Activated CD4-positive, alpha-beta T cell treated with anti-CD3 and anti-CD28 coated beads, Interleukin-2, amount 50 U/mL, for 1 hour (primary cell): ENCODE measurements at places on chromosomes 5 and 9.

GRCh38 chr5:141121985-141122384, 367 bp downstream of the PCDHB4 start:
- DNase-seq = no peak

DNA sequence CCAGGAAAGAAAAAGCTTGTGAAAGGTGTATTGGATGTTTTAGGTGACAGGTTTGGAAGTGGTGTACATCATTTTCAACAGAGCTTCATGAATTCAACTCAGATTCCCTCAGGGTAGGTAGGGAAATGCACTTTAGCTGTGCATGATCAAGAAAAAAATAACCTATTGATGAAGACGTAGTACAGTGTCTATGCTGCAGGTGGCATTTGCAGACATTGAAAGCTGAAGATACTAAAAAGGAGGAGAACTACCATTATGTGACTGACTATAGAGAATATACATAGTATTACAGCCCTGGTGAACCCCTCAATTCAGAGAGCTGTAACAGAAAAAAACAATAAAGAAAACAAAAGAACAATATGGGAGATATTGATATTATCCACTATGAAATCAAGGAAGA, 2344.7 kb upstream of the ACO1 start:
- no peak for DNase-seq

- no peak for DNase-seq
These were observed 9.8 kb downstream of the DIAPH1 start for GRCh38 chr5:141609044-141609443.

DNA sequence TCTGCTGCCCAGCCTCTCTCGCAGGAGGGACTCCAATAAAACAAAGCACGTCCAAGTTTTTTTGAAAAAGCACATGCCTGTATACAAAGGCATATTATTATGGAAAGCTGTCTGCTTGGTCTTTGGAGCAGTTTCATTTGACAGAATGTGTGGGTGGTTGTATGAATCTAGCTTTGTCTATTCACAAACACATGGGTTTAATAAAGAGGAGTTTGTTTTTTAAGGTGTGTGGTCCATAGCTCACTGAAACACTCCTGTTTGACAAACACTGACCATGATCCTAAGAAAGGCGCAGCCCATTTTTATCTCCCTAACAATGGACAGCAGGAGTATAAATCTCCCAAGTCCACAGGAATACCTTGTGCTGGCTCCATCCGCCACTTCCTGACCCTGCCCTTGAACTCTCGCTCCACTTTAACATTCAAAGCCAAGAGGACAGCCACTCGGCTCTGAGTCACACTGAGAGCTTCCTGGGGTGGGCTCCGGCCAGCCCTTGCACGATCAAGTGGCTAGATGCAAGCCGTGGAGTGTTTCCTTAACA, 371.9 kb downstream of the EBF1 start:
- no peak for DNase-seq

DNA sequence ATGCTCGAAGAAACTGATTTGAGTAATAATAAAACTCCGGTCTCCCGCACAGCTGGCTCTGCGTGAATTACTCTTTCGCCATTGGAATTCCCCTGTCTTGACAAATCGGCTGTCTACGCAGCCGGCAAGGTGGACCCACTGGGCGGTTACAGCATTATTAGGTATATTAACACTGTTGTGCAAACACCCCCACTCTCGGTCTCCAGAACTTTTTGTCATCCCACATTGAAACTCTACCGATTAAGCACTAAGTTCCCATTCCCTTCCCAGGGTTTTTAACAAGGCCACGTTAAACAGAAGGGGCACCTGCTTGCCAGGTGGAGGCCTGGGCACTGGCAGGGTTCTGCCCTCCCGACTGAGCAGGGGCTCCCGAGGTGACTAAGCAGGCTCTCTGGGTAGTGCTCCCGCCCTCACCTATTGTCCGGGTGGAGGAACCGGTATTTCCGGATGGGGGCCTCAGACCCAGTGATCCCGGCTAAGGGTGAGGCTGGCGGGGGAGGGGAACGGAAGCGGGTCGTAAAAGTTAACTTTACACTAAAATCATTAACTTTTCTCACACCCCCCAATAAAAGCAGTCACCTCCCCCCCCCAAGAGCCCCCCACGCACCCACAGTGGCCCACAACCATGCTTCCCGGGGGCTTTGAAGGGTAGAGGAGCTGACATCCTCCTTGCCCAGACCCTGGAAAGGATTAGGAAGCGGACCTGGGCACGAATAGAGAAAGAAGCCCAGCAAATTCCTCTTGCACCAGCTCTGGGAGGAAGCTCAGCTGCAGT, 53.5 kb upstream of the TJP2 start:
- no peak for DNase-seq

- no peak for DNase-seq
These were observed 76.1 kb downstream of the HMHB1 start for GRCh38 chr5:143887903-143888665.

- DNase-seq = no peak
These were observed 29.3 kb upstream of the UNC5A start for GRCh38 chr5:176781054-176781375.

- DNase-seq = no peak
These were observed 1.0 kb downstream of the MRPS2 start for GRCh38 chr9:135501261-135502167.

DNA sequence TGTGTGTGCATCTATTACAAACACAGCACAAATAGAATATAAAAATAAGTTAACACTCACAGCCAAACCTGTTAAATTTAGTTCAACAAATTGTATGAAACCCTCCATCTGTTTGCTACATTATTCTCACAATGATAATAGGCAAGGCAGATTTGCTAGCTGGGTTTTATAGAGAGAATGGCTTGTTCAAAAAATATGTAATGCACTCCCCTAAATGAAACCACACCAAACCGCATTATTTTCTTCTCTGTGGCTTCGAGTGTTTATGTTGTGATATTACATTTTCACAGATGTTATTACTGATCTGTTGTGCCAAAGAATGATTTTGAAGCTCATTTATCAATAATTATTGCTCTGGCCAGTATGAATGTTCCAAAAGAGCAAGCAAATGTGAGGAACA, 92.9 kb downstream of the SPATA31D1 start:
- no peak for DNase-seq

DNA sequence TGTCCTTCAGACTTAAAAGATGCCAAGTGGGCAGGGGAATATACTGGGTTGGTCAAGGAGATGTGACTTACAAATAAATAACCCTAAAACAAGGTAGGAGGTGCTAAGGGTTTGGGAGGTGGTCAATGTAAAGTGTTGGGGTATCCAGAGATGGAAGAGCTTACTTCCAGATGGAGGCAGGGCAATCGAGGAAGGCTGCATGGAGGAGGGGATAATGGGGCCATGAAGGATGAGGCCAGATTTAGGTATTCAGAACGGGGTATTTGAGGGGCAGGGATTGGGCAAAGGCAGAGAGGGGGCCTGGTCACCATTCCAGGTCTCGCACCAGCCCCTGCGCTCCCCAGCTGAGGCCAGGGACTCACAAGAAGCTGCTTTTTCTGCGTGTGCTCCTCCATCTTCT, 57.9 kb upstream of the FBXW11 start:
- DNase-seq = no peak

DNA sequence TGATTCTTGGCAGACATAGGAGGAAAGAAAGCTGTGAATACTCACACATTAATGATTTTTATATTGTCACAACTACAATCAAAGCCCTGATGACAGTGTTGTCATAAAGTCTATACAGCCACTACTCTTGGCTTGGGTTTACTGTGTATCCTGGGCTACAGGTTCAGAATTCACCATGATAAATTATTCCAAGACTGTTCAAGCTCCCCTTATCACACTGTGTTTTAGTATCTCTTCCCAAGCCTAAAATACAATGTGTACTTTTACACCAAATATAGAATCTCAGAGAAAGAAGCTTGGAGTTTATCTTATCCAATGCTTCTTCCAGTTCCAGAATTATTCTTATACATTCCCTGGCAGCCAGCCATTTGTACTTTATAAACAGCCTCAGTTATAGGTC, 127.7 kb upstream of the PPP1R2B start:
- no peak for DNase-seq

DNA sequence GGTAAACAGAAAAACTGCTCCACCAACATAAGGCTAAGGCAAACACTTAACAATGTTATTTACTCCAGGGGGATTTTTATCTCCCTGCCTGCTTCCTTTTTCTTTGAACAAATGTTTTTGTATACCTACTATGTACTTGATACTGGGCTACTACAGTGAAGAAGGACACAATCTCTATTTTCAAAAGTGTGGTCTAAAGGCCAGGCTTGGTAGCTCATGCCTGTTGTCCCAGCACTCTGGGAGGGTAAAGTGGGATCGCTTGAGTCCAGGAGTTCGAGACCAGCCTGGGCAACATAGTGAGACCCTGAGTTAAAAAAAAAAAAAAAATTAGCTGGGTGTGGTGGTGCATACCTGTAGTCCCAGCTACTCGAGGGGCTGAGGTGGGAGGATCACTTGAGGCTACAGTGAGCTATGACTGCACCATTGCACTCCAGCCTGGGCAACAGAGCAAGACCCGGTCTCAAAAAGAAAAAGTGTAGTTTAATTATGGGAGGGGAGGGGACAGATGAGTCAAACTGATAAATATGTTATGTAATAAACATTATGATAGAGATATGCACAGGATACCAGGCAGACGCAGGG, 3.3 kb downstream of the STOM start:
- no peak for DNase-seq

DNA sequence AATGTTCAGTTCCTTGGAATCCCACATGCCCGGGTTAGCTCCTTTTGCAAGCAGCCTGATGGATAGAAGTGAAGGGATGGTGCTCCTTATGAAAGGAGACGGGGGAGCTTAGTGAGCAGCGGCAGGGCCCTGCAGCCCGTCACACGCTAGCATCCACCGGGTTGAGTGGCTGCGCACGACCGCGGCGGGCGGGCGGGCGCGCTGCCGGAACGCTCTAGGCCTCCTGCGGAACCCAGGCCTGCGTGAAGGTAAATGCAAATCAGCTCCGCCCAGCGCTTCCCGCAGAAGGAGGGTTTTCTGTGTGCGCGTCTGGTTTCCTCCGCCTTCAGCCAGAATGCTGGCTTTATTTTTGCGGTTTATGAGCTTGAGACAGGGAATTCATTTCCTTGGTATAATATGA, 19.8 kb downstream of the IL12B start:
- DNase-seq = peak; percentile 15

DNA sequence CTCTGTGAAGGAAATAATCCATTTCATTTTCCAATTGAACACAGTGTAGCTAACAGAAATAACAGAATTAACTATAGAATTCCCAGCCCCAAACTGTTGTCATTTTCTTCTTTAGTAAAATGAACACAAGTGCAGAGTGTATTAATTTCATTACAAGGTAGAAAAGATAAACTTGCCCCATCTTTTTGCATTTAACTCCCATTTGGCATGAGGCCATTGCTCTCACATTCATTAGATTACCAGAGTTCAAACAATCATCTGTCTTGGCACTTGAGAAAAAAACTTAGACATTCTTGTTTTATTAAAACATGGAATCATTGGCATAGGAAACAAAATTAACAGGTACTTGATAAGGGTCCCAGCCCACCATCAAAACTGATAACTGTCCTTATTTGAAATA, 821.5 kb upstream of the C9orf72 start:
- DNase-seq = no peak

DNA sequence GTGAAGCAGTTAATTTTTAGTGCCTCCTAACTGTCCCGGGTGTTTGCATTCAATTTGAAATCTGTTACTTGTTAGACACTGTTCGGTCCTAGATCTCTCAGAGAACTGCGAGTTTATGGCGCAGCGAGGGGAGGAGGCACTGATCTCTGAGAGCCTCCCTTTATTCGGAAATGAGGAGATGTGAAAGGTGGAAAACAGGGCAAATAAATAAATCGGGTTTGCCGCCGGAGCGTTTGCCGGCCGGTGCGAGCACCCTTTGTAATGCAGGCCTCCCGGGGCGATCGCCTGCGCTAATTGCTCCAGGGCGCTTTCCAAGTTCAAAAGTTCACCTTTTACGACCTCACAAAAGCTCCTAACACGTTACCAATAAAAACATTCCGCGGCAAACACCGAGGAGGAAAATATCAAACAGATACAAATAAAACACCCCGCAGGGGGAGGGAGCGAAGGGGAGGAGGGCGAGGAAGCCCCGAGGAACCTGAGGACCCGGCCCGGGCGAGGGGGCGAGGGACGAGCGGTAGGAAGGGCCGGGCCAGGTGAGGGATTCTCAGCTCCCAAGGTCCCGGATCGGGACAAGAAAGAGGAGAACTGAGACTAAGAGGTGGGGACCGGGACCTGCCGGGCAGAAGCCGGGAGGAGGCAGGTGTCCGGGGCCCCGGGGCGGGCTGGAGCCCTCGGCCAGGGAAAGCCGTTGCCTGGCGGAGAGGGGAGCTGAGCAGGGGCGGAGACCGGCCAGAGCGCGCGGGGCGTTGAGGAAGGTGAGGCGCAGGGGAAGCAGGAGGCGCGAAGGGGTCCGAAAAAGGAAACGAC, 1.4 kb downstream of the NR6A1 start:
- DNase-seq = peak; percentile 16

DNA sequence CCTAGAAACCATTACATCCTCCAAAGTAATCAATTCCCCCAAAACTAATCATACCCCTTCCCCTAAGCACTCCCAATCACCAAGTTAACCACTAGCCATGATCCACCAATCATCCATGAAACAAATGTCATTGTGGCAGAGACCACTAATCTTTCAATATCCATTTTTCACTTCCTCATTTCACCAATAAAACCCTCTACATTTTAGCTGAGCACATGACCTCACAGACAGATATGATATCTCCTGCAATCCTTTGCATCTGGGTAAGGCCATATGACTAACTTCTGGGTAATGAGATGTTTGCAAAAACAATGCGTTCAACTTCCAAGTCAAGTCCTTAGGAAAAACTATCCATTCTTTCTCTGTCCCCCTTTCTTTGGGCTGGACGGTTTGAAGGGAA, 20.7 kb downstream of the OR2S2 start:
- DNase-seq = no peak

- no peak for DNase-seq
These were observed 26.8 kb upstream of the ANKRD33B start for GRCh38 chr5:10536931-10537579.

GRCh38 chr5:118924006-118924389, 64.3 kb downstream of the DTWD2 start:
- no peak for DNase-seq

GRCh38 chr9:132947756-132948155, 3.3 kb upstream of the TSC1 start:
- no peak for DNase-seq

- no peak for DNase-seq
These were observed 45.3 kb downstream of the ERBIN start for GRCh38 chr5:65971643-65972042.

- DNase-seq = no peak
These were observed 150.3 kb downstream of the XRCC4 start for GRCh38 chr5:83227611-83228010.

GRCh38 chr5:149126906-149127305, 14.4 kb upstream of the ABLIM3 start:
- DNase-seq = no peak

GRCh38 chr5:115599502-115599901, 2.8 kb downstream of the TICAM2 start:
- DNase-seq = no peak

GRCh38 chr5:159792180-159792579, 124.1 kb upstream of the ADRA1B start:
- no peak for DNase-seq
